ENCODE measurements at places on chromosomes 11 and 22.

DNA sequence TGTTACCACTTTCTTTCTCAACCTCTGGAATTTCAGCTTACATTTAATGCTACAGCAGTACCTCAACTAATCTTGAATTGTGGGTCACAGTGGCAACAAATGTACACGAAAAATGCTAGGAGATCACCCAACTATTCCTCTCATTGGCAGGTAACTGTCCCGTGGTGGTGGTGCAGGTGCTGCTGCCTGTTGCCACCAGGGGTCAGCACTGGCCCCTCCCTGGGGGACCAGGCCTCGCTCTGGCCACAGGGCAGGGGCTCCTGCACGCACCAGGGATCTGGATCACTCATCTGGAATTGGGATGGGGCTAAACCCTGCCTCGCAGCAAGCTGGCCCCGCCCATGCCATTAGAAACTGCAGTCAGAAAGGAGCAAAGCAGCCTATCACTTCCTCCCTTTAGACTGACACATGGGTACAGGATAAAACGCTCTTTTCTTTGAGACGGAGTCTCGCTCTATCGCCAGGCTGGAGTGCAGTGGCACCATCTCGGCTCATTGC, 6.9 kb upstream of the POLDIP3 start:
- H3K4me1 ChIP-seq = no peaks in the 10 kb centered on the region
- H3K27ac ChIP-seq = no peak overlapping the region
- no peak overlapping the region for H3K4me3 ChIP-seq

DNA sequence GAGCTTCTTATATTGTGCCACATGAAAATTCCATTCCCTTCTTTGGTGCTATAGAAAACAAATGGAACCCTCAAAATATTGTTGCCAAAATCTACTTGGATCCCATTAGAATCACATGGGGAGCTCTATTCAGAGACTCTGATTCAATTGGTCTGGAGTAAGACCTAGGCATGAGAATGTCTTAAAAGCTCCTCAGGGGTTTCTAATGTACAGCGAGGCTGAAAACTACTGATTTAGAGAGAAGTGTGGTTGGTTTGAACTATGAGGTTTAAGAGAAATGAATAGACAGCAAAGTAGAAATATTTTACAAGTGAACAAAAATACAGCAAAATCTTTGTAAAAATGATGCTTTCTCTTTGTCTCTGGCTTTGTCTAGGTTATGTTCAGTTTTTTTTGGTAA, 514.7 kb downstream of the CNTN5 start:
- DNase-seq = no peak
- H3K27me3 ChIP-seq = no peaks in the 10 kb centered on the region
- no peaks in the 10 kb centered on the region for H3K36me3 ChIP-seq
- H3K4me1 ChIP-seq = no peaks in the 10 kb centered on the region
- H3K4me3 ChIP-seq = no peak overlapping the region
- H3K27ac ChIP-seq = no peak overlapping the region

DNA sequence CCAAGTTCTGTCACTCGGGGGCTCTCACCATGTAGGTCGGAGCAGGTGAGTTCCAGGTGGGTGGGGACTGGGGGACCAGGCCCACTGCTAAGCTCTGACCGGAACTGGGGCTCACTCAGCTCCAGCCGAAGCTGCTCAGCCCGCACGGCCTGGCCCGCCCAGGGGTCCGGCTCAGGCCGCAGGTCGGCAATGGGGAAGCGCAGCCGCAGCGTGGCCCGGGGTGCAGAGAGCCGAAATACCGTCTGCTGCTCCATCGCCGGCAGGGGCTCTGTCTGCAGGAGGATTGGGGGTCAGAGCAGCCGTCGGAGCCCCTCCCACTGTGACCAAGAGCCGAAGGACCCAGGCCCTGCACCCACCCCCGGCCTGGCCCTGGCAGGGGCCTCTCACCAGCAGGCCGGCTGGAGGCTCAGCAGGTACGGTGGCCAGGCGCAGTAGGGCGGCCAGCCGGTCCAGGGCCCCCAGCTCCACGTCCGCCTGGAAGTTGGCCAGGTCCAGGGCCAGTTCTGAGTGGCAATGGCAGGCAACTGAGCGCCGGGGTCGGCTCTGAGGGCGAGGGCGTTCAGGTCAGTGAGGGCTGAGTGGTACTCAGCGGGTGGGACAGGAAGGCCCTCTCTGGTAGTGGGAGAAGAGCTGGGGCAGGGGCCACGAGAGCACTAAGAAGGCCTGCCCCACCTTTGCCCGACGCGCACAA, 7.2 kb downstream of the ATG2A start:
- no peak overlapping the region for H3K4me3 ChIP-seq
- no peak for DNase-seq
- H3K27me3 ChIP-seq = no peaks in the 10 kb centered on the region
- H3K27ac ChIP-seq = no peak overlapping the region

DNA sequence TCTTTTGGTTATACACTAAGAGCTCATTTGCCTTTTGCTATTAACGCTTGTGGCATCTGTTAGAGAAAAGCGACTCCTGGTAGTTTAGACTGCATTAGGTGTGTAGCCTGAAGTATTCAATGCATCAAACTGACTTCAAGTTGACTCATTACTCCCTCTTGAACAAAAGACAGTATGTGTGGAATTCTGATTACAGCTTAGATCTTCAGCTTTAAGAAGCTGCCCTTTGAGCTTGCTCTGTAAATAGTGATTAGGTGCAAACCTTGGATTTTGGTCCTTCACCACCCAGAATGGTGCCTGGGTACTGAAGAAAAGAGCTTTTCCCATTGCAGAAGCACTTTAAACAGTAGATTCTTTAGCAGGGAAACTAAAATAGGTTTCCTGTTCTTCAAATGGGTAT, 62.1 kb downstream of the FAT3 start:
- no peaks in the 10 kb centered on the region for H3K4me1 ChIP-seq
- no peak for DNase-seq
